LHCN-M2 (cell line): ENCODE measurements at places on chromosomes 3 and 15. TPM values are rescaled to one million over a fixed set of nuclear protein-coding genes. Genes with fewer than 3 reads are reported as not detected.
A peak's percentile ranks its signal among the peaks of the same experiment; 100 is the strongest.

- DNase-seq: no peak
These were observed 8.9 kb upstream of the DUSP7 start for GRCh38 chr3:52065264-52065756.

The GOLGA8J gene
- not detected in 2 replicates for total RNA-seq

- DNase-seq: no peak
These were observed 3.3 kb downstream of the PIK3CA start for GRCh38 chr3:179151474-179151873.

DNA sequence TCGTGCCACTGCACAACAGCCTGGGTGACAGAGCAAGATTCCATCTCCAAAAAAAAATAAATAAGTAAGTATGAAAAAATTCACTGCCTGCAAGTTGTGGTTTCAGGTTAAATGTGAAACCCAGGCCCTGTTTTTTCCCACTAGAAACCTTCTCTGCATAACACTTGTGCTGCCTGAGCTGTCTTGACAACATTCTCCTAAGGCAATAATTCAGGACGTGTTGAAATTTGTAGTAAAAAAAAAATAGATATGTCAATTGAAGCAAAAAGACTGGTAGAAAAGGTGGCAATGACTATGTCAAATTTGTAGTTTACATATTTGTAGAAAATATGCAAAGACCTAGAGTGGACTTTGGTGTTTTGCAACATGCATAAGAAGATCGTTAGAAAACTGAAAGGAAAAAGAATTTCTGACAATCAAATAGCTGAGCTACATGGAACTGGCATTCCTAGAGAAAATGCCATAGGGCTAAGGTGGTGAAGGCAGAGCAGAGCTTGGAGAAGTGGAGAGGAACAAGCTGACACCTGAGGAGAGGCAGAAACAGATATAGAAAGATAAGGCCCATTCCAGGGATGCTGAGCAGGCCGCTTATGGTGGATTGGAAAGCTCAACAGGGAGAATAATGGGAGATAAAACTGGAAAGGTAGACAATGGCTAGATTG is 150.2 kb downstream of the PLCH1 start:
- no peak for DNase-seq

DNA sequence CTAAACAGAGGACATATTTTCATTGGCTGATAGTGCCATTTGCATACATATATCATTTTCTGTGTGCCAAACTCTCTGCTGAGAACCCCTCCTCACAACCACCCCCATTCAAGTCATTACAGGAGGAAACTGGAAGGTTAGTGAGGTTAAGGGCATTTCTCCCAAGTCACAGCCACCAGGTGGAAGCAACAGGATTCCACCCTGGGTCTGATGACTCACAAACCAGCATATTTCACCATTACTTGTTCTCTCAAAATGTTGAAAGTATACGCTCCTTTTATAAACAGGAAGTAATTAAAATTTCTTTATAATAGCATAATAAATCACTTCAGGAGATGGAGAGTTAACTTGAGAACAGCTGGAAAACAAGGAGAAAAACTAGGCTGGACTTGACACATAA is 398.6 kb upstream of the WNT5A start:
- DNase-seq: peak; percentile 66

- DNase-seq: no peak
These were observed 23.6 kb downstream of the ZNF592 start for GRCh38 chr15:84772031-84772430.

GRCh38 chr3:192896208-192896607 is 21.4 kb downstream of the MB21D2 start:
- no peak for DNase-seq

DNA sequence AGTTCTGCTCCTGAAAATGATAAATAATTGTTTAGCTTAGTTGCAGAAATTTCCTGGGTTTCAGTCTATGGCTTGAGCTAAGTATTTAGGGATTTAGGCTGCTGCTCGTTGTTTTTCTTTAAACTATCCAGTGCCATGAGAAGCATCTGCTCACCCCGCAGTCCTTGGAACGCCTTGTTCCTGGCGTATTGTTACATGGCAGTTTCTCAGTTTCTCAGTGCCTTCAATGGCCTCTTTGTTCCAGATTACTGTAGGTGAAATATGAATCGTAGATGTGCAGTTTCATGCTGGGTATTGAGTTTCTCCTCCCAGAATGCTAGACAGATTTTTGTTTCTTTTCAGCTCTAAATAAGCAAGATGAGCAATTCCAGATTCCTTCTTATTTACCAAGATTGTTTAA is 269.5 kb upstream of the GBE1 start:
- DNase-seq: peak; percentile 1

DNA sequence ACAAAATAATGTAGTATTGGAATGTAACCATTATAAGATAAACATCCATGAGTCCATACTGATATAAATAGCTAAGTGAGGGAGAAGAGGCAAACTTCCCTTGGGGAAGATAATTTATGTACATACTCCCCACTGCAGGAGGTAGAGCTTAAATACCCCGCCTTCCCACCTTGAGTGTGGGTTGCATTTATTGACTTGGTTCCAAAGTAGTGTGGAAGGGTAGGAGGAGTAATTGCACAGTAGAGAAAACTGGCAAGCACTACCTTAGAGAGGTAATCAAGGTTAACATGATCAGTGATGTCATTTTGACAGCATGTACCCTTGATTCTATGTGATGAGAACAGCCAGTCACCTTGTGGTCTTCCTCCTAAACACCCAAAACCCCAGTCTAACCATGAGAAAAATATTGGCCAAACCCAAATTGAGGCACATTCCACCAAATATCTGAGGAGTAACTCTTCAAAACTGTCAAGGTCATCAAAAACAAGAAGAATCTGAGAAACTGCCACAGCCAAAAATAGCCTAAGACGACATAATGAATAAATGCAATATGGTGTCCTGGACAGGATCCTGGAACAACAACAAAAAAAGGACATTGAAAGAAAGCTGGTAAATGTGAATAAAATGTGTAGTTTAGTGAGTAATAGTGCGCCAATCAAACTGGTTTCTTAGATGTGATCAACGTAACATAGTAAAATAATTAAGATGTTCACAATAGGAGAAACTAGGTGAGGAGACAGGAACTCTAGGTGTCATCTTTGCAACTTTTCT is 774 bp upstream of the CNOT10 start:
- DNase-seq: no peak

GRCh38 chr3:169633105-169633504 is 30.4 kb downstream of the MECOM start:
- no peak for DNase-seq
